NCI-H82 (cell line): ENCODE measurements at places on chromosomes 13 and 19.
A peak's percentile ranks its signal among the peaks of the same experiment; 100 is the strongest.

GRCh38 chr13:93235258-93236015, 8.8 kb downstream of the GPC6 start:
- DNase-seq, result peak; percentile 99

- no peak for DNase-seq
Measured at GRCh38 chr19:55465460-55466240, 1.1 kb upstream of the C19orf85 start.

DNA sequence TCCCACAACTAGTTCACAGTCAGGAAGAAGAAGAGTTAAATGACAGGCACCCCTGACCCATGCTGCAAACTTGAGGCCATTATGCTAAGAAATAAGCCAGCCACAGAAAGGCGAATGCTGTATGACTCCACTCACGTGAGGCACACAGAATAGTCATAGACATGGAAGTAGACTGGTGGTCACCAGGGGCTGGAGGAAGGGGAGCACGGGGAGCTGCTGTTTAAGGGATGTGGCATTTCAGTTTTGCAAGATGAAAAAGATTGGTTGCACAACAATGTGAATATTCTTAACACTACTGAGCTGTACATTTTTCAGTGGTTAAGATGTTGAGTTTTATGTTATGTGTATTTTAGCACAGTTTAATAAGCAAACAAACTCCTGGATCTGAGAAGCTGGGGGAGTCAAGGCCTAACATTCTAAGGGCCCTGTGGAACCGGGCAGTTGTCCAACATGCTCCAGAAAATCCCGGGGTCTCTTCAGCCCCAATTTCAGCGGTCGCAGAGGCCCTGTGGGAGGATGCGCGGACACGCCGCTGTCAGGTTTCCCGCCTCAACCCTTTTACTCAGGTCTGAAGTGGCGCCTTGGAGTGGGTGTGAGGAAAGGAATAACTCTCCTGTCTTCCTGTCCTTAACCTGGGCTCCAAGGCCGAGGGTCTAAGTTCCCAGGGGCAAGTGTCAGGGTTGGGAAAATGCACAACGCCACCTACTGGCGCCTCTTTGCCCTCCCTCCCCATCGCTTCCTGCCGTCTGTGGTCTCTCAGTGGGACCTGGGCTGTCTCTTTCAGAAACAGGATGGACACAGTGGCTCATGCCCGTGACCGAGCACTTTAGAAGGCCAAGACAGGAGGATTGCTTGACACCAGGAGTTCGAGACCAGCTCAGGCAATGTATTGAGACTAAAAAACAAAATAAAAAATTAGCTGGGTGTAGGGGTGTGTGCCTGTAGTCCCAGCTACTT, 4.4 kb upstream of the TMEM272 start:
- DNase-seq, result peak; percentile 83

DNA sequence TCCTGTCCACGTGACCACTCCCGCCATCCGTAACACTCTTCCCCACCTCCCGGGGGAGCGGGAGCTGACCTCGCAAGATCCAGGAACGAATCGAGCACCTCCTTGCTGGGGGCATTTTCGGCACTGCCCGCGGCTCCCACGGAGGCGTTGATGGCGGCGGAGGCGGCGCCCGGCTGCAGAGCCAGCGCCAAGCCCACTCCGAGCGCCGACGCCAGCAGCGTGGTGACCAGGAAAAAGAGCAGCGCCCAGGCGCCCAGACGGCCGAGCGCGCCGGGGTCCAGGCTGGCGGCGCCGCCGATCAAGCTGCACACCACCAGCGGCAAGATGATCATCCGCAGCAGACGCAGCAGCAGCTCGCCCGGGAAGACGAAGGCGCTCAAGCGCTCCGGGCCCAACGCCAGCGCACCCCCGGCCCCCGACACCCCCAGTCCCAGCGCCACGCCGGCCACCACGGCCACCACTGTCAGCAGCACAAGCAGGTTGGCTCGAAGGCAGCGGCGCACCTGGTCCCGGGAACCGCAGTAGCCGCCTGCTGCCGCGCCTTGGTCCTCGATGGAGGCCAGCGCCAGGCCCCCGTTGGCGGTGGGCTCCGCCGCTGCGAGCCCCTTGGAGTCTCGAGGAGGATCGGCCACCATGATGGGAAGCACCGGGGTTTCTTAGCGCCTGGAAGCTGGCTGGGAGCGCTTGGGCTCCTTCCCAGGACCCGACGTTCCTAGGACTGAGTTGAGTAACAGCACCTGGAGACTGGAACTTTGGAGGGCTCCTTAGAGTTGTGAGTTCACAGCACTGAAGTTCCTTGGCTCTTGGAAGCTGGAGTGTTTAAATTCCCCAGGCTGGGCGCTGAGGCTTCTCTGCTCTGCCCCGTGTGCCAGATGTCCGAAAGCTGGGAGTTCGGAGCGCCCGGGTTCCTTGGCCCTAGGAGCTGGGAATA, 798 bp downstream of the SLC1A5 start:
- DNase-seq, result peak; percentile 83

- DNase-seq, result no peak
Measured at GRCh38 chr19:19530423-19530804, 1.7 kb downstream of the YJEFN3 start.

DNA sequence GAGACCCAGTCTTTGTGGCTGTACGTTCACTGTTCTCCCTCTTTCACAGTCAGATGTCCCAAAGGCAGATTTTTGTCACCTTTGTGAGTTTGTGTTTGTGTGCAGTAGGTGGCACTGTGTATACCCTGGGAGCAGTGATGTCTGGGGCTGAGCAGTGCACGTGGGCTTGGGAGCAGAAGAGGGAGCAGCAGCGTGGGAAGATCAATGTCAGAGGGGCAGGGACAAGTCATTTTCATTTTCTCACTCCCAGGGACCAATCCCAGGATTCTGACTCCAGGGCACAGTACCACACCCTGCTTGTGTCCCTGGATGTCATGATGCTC, 2.0 kb upstream of the PSG6 start:
- no peak for DNase-seq
